ENCODE measurements at places on chromosomes 4 and X.

DNA sequence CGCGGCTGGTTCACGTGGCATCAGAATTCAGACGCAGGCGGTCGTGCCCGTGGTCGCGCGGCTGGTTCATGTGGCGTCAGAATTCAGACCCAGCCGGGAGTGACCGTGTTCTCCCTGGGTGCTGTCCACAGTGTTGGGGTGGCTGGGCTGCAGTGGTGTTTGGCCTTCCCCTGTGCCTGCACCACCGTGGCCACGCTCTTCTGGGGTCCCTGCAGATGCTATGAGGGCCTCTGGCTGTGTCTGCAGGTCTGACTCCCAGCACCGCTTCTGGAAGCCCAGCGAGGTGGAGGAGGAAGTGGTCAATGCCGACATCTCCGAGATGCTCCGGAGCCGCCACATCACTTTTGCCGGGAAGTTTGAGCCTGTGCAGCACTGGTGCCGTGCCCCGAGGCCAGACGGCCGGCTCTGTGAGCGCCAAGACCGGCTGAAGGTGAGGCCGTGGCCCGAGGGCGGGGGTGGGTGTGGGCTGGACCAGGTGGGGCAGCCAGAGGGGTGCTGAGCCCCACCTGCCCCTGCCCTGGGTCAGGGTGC is 26.4 kb downstream of the NKX1-1 start:
- DNase-seq = no peak

DNA sequence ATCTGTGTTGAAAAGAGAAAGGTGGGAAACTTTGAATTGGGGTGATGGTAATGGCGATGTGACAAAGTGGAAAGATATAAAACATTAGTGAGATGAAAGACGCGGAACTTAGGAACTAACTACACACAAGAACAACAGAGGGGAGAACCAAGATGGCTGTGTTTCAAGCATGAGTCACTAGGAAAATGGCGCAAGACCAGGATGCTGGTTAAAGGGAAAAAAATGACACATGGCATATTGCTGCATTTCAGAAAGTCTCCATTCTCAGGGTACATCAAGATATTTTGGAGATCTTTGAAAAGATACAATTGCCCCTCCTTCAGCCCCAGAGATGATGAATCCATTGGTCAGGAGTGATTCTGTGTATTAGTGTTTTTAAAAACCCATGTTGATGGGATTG is 164.4 kb downstream of the FBXO8 start:
- peak; percentile 65 for DNase-seq

DNA sequence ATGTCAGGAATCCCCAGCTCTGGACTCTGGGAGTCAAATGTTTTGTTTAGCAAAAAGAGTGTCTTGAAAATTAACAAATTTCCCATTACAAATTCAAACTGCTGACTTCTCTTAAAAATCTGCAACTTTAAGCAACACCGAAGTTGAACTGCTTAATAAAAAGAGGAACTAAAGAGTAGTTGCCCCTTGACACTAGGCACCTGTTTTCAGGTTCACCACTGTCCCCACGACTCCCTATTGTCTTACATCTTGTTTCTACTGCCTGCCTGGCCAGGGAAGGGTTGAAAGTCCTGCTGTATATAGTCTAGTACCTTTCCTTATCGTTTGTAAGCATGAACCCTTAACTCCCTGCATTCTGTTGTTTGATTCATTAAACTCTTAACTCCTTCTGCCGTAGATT is 173.9 kb downstream of the SCFD2 start:
- DNase-seq = no peak

GRCh38 chr4:39032218-39033085 is at the start of gene TMEM156:
Gene TMEM156, minus strand, starts transcription at chr4:39032409. Its CDS starts 96 bp downstream, at chr4:39032313.
- no peak for DNase-seq

- DNase-seq = no peak
Observed at GRCh38 chr4:22573641-22574040, 57.8 kb upstream of the ADGRA3 start.

DNA sequence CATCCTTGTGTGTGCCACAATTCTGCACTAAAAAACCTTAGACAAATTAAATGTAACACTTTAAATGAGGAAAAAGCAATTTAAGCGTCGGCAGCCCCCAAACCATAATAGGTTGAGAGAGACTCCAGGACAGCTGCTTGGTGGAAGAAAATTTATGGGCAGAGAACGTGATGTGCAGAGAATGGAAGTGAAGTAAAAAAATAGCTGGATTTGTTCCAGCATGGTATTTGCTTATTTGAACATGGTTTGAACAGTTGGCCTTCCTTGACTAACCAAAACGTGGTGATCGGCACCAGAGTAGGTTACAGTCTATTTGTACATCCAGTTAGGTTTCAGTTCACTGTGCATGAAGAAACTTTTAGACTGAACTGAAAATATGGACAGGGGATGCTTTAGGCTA is 343.0 kb upstream of the CPEB2 start:
- DNase-seq = no peak

GRCh38 chrX:48490661-48491060 is 14.7 kb downstream of the FTSJ1 start:
- no peak for DNase-seq

- DNase-seq = peak; percentile 2
Observed at GRCh38 chr4:18052158-18052557, 30.6 kb upstream of the LCORL start.

- DNase-seq = no peak
Observed at GRCh38 chrX:46788902-46789301, 30.0 kb upstream of the SLC9A7 start.

GRCh38 chr4:108532738-108533137 is 87.6 kb upstream of the RPL34 start:
- DNase-seq = no peak

DNA sequence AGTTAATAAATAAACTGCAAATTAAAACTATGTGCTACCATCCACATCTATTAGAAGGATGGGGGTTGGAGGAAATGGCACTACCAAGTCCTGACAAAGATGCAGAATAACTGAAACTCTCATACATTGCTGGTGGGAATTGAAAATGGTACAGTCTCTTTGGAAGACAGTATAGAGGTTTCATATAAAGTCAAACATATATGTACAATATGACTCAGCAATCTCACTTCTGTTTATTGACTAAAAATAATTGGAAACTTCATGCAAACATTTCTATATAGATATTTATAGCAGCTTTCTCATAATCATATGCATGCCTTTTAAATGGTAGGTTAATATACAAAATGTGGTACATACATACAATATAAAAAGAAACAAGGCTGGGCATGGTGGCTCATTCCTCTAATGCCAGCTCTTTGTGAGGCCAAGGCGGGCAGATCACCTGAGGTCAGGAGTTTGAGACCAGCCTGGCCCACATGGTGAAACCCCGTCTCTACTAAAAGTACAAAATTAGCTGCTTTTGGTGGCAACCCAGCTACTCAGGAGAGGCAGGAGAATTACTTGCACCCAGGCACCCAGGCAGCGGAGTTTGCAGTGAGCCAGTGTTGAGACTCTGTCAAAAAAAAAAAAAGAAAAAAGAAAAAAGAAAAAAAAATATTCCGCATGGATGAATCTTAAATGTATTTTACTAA is 225.0 kb upstream of the CXXC4 start:
- DNase-seq = no peak

GRCh38 chrX:46710425-46710824 is 48.5 kb downstream of the SLC9A7 start:
- DNase-seq = no peak

GRCh38 chr4:114613560-114613959 is 15.0 kb downstream of the UGT8 start:
- no peak for DNase-seq

DNA sequence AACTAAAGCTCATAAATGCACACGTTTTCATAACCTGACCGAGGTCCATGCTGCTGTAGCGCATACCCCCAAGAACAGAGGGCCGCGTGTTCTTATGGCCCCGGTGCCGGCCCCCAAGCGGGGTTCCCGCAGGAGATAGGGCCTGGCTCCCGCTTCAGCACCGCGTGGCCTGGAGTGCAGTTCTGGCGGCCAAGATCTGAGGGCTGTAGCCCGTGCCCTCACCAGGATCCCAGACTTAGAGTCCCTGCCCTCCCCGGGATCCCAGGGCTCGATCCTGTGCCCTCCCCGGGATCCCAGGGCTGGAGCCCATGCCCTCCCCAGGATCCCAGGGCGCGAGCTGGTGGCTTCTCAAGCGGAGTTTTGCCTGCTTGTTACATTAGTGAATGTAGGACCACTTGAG is 1.0 kb upstream of the GRPEL1 start:
- no peak for DNase-seq

- no peak for DNase-seq
Observed at GRCh38 chrX:54407266-54407665, 32.9 kb upstream of the TSR2 start.

- DNase-seq = no peak
Observed at GRCh38 chrX:3154386-3154975, 113.2 kb downstream of the ARSF start.

GRCh38 chr4:1347410-1347864 is 429 bp downstream of the UVSSA start:
- DNase-seq = peak; percentile 31

DNA sequence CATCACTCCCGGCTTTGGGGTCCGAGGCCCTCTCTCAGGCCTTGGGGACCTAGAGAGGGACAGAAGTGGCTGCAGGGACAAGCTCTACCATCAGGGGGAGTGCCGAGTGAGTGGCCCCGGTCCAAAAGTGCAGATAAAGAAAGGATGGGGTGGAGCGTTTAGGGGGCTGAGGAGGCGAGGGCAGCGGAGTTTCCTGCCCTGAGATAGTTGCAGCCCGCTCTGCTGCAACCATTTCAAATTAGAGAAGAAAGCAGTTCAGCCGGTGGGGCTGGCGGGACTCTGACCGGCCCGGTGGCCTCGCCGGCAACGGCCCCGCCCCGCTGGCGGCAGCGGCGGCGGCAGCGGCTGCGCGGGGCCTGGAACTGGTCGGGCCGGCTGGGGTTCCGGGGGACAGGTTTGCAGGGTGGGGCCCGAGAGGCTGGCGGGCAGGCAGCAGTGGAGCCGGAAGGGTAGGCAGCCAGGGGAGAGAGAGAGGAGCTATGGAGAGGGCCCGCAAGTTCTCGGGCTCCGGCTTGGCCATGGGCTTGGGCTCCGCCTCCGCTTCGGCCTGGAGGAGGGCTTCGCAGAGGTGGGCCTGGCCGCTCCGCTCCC is 7.6 kb downstream of the DLG3 start:
- no peak for DNase-seq

GRCh38 chr4:7020290-7020689 is 22.9 kb upstream of the TADA2B start:
- no peak for DNase-seq

GRCh38 chr4:150069353-150069752 is 8.9 kb upstream of the DCLK2 start:
- no peak for DNase-seq

DNA sequence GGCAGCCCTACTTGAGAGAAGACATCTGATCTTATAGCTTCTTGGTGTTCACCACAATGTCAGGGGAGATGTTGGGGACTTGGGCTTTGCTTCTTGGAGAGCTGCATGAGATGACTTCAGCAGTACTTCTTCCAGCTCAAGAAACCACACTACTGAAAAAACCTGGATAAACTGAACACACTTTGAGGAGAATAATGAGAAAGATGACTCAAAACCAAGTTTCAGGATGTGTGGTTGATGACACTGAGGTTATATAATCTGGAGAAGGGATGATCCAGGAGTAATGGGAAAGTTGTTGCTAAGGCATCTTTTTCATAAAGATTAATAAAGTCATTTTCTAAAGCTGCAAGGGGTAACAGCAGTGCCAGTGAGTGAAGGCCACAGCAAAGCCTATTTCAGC is 58.4 kb upstream of the PNPLA4 start:
- DNase-seq = peak; percentile 42

- DNase-seq = no peak
Observed at GRCh38 chrX:26722666-26723428, 506.9 kb downstream of the MAGEB5 start.

GRCh38 chr4:117971403-117971802 is 62.9 kb upstream of the NDST3 start:
- peak; percentile 24 for DNase-seq

- no peak for DNase-seq
Observed at GRCh38 chrX:16461968-16462367, 188.0 kb upstream of the S100G start.

DNA sequence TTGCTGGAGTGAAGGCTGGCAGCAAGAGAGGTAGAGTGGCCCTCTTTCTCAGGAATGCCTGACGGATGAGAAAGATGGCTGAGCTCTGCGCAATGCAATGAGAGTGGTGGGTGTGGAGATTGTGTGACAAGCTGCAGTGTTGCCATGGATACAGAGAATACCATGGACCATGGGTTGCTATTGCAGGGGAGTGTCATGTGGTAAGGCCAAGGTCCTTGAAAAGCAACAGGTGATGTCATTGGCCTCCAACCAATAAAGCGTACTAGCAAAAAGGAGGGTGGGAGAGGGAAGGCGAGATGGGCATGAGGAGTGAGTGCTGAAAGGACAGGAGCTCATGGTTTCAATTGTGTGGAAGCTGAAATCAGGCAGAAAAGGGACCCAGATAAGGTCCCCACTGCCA is 1.8 kb downstream of the PNMA5 start:
- no peak for DNase-seq

- DNase-seq = no peak
Observed at GRCh38 chr4:48862661-48863060, 31.8 kb downstream of the OCIAD1 start.

GRCh38 chr4:141802333-141802732 is 165.9 kb downstream of the IL15 start:
- peak; percentile 71 for DNase-seq

- no peak for DNase-seq
Observed at GRCh38 chr4:105748222-105748621, 39.6 kb downstream of the GSTCD start.

GRCh38 chrX:69387567-69388487 is 116.3 kb upstream of the NALF2 start:
- DNase-seq = no peak

DNA sequence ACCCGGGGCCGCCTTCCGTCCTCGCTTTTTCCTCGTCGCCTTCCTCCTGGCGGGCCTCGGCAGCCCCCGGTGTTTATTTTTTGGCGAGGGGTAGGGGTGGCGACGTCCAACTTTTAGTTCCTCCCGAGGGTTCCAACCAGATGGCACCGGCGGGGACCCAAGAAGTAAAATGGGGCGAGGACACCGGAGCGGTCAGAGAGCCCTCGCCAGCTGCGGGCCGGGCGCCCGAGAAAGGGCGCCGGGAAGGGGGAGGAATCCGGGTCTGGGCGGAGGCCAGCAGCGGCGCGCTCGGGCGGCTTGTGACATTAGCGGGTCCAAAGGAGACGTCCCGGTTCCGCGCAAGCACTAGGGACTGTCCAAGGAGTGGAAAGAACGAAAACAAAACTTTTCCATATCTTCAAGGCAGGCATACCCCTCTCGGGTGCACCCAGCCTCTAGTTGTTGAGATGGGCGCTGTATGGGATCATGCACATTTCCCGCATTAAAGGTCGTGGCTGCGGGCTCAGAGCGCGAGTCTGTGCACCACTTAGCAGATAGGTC is 691 bp upstream of the USP46 start:
- DNase-seq = no peak

- DNase-seq = no peak
Observed at GRCh38 chrX:40385682-40386081, 195.1 kb upstream of the ATP6AP2 start.
